ENCODE measurements at places on chromosomes 3 and 15.

DNA sequence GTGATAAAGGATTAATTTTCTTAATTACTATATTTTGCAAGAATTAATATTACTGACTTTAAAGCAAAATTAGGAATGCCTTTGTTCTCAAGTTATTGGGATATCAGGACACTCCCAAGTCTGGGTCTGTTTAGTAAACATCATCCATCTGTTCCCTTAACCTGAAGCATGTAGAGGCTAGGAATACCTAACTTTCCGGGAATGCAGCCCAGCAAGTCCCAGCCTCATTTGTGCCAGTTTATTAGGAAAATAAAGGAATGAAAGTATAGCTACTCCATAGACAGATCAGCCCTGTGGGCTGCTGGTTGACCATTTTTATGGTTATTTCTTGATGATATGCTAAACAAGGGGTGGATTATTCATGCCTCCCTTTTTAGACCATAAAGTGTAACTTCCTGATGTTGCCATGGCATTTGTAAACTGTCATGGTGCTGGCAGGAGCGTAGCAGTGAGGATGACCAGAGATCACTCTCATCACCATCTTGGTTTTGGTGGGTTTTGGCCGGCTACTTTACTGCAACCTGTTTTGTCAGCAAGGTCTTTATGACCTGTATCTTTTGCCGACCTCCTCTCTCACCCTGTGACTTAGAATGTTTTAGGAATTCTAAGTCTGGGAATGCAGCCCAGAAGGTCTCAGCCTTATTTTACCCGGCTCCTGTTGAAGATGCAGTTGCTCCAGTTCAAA, 540.2 kb downstream of the NAALADL2 start:
- no peak overlapping the region for H3K27ac ChIP-seq
- no peak overlapping the region for H3K4me3 ChIP-seq
- no peaks in the 10 kb centered on the region for H3K27me3 ChIP-seq
- H3K4me1 ChIP-seq, result peaks cover 3% of the 10 kb centered on the region
- H3K36me3 ChIP-seq, result no peaks in the 10 kb centered on the region

DNA sequence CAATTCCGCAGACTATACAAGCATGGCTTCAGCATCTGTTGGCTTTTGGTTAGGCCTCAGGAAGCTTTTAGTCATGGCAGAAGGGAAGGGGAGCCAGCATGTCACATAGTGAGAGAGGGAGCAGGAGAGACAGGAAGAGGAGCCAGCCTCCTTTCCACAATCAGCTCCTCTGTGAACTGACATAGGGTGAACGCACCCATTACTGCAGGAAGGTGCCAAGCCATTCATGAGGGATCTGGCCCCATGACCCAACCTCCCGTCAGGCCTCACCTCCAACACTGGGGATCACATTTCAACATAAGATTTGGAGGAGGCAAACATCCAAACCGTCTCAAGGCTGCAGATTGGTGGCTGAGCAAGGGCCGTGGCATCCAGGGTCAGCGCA, 106.3 kb downstream of the LRRK1 start:
- no peak overlapping the region for H3K27ac ChIP-seq
- H3K4me3 ChIP-seq, result no peak overlapping the region
- no peak for DNase-seq
- peaks cover 3% of the 10 kb centered on the region for H3K4me1 ChIP-seq
- H3K36me3 ChIP-seq, result peaks cover 10% of the 10 kb centered on the region

DNA sequence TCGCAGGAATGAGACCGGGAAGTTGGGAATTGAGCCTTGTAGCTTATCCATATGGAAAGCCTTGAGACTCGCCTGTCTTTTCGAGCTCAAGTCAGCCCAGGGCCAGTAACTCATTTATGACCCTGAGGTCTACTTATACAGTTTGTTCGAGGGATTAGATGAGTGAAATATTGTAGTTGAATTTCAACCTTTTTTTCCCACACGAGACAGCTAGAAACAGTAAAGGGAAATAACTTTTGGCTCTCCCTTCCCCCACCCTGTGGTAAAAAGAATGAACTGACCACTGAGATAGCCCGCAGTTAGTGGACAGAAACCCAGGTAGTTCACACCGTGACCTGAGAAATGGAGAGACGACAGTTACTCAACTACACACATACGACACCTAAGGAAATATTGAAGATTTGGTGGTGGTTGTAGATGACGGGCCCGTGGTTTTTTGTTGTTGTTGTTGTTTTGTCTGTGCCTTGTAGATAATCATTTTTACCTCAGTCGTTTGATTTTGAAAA, 841 bp downstream of the EIF3J start:
- peaks cover 58% of the 10 kb centered on the region for H3K4me1 ChIP-seq

- H3K27me3 ChIP-seq, result no peaks in the 10 kb centered on the region
- peaks cover 46% of the 10 kb centered on the region for H3K4me1 ChIP-seq
- peak overlapping the region; percentile 97 for H3K27ac ChIP-seq
- no peak overlapping the region for H3K4me3 ChIP-seq
These were observed 10.7 kb downstream of the EHD4 start for GRCh38 chr15:41961595-41962202.

GRCh38 chr3:15331072-15331605, 1.2 kb downstream of the SH3BP5 start:
- no peaks in the 10 kb centered on the region for H3K27me3 ChIP-seq
- H3K36me3 ChIP-seq, result peaks cover 4% of the 10 kb centered on the region
- H3K4me3 ChIP-seq, result peak overlapping the region; percentile 90
- DNase-seq, result no peak

DNA sequence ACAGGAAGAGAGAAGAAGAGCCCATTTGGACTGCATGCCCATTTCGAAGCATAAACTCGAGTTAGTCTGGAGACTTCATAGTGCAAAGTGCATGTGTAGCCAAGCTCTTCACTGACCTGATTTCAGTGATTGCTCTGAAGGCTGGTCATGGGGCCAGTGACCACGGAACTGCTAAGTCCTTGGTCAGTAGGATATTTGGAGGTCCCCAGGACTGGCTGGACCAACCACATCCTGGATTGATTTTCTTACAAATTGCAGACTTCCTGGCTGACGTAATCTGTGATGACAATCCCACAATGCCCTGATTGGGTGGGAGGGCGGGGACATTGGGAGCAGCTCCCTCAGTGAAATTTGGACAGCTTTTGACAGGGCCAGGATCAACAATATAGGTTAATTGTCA, 233.4 kb downstream of the CACNA2D3 start:
- no peaks in the 10 kb centered on the region for H3K27me3 ChIP-seq
- H3K27ac ChIP-seq, result no peak overlapping the region
- H3K4me3 ChIP-seq, result no peak overlapping the region
- DNase-seq, result no peak

- no peaks in the 10 kb centered on the region for H3K36me3 ChIP-seq
- H3K27ac ChIP-seq, result no peak overlapping the region
- peaks cover 19% of the 10 kb centered on the region for H3K27me3 ChIP-seq
- no peaks in the 10 kb centered on the region for H3K4me1 ChIP-seq
- no peak for DNase-seq
- no peak overlapping the region for H3K4me3 ChIP-seq
These were observed 121.9 kb downstream of the SLCO3A1 start for GRCh38 chr15:91975241-91975978.

DNA sequence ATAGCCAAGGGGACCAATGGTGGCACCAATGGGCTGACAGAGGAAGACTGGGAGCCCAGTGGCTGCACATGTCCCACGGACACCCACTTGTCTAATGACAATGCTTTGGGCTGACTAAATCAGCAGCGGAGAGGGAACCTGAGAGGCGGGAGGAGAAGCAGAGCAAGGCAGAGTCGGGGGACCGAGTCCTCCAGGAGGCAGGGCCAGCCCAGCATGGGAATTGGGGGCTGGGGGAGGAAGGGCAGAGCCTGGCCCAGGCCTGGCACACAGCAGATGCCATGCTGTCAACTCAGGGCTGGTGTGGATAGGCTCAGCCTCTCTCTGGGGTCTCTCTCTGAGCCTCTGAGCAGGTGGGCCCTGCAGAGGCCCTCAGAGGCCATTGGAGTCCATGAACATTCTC, 78.4 kb upstream of the KLF13 start:
- peaks cover 10% of the 10 kb centered on the region for H3K4me1 ChIP-seq
- no peak overlapping the region for H3K27ac ChIP-seq
- H3K27me3 ChIP-seq, result peaks cover 11% of the 10 kb centered on the region
- no peak overlapping the region for H3K4me3 ChIP-seq
- peak; percentile 72 for DNase-seq

Data from chondrocyte (in vitro differentiated cells).